ENCODE measurements at places on chromosomes 12 and 14.

- DNase-seq = no peak
Measured at GRCh38 chr12:116896411-116896924, 14.3 kb upstream of the FBXW8 start.

DNA sequence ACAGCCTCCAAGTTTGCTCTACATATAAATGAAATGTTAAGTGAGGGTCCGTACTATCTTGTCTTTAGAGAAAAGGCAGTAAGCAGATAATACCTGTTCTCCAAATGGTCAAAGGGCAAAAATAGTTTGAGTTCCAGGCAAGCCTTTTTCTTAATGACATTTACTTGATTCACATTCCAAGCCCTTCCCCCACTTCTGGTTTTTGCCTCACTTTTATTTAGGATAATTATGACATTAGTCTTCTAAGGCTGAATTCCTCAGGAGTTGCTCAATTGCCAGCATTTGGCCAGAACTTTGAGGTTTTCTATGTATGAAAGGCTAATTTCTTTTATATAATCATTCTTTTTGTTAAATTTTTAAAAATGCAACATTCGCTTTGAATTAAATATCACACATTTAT is 62.5 kb upstream of the DUSP6 start:
- DNase-seq = no peak

DNA sequence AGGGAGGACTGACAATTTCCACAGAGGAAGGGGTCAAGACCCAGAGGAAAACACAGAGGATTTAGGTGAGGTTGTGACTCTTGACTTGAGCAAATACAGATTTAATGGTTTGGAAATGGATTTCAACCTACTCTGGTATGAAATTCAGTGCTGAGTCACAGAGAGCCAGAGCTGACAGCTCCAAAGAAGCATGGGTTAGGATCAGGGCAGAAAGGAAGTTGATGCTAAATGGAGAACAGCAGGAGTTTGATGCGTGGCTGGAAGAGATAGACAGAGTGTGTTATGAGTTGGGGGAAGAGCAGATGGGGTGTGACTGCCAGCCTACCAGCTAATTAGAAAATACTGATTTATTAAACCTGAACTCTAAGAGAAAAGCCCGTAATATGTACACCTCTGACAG is 272.6 kb downstream of the FOXG1 start:
- DNase-seq = no peak

DNA sequence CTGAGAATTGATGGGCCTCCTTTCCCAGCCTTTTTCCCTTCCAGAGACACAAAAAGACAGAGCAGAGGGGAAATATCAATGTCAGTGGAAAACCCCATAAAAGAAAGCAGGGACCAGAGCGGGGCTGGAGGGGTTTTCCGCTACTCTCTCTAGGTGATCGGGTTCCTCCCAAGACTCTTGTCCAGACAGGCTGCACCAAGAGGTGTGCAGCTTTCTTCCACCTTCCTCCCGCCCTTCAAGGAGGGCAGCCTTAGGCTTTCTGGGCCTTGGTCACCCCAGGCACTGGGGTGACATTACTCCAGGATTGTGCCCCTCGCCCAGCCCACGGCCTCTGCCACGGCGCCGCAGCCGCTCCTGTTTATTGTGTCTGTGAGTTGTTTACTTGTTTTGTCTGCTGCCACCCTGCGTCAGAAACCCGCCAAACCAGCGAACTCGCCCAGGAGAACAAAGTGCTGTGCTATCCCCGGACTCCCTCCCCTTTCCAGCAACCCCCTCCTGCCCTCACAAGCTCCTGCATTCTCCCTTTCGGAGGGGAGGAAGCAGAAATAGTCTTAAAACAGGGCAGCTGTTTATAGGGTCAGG is 6.7 kb upstream of the HOXC6 start:
- no peak for DNase-seq

DNA sequence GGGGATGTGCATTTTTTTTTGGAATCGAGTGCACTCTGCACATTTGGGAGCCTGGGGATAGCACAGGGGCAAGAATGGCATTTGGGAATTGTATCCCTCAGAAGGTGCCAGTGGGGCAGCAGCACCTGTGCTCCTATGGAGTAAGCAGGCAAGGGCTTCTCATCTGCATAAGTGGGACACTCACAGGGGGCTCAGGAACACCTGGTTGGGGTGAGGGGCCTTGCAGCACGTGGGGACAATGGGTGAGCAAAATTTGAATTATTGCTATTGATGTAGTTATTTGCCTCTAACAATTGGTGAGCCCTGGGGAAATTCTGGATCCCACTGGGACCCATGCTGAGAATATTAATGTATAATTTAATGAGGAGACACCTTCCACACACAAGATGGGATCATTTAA is 274.2 kb downstream of the TTC6 start:
- DNase-seq = no peak

DNA sequence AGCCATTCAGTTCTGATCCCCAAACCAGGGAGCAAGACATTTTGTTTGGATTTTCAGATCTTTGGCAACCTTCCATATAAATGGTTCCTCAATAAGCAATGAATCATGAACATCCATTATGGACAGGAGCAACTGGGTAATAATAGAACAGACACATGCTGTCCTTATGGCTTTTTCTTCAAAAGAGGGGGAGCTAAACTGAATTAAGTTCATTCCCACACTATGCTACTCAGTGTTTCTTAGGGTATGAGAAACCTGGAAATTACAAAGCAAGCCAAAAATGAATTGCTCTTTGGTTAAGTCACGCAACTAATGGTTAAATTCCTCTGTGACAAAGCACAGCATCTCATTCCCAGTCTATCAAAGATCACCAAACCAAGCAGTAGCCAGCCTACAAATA is 51.0 kb downstream of the PTGER2 start:
- DNase-seq = no peak

GRCh38 chr12:132606466-132606865 is 3.9 kb downstream of the LRCOL1 start:
- no peak for DNase-seq

DNA sequence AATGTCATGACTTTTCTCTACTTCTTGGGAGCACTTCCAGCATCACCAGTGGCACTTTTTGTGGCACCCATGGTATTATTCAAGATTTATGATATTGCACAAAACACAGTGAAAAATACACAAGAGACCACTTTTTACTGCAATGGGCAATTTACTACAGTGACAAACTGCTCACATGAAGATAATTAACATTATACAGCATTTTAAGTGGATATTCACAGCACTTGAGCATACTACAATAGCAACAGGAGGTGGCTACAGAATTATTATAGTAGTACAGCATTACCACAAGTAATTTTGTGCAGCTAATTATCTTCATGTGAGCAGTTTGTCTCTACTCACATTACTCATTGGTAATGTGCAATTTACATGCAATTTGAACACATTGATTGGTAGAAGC is 18.3 kb downstream of the IL26 start:
- no peak for DNase-seq

DNA sequence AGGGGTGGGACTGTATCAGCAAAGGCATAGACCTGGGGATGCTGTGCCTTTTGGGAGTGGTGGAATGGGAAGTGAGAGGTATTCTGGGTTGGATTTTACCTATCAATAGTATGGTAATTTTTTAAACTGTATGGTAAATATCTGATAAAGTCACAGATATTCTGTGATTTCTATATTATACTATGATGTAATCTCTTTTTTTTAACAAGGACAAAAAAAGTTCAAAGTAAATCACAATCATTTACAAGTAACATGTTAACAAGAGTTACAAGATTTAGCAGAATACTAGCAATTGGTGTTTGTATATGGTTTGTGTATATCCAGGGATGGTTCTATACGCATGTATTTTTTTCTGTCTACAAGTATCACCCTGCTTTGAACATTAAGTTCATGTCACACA is 56.0 kb downstream of the BMAL2 start:
- no peak for DNase-seq

- no peak for DNase-seq
Measured at GRCh38 chr14:52538623-52539022, 13.7 kb downstream of the TXNDC16 start.

DNA sequence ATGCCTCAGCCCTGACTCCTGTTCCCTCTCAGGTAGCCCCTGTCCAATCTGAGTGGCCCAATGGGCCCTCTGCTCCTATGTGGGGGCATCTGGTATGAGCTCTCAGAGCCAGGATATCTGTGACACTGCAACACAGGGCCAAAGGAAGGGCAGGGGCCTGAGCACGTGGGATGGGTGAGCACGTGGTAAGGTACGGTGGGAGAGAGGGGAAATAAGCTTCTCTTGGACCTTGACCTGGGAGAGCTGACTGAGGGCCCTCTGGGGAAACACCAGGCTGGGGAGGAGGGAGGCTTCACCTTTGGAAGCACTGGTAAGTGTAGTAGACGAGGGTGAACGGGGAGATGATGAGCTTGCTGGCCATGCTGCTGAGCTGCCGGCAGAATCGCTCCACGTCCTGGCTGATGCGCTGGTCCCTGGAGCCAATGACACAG is 6.7 kb downstream of the ABCD4 start:
- DNase-seq = no peak

DNA sequence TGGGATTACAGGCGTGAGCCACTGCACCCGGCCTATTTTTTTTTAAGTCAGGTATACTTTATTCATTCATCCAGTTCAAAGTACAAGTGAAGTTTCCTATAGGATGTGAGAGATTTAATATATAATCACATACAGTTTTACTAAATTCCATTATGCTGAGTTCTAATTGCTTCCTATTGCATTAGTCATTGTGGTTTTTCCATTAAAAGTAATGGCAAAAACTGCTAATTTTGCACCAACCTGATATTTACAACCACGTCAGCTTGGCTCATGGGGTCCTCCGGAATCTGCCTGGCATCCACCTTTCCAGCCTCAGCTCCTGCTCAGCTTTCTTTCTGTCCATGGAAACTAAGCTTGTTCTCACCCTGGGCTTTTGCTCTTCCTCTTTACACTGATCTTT is 67.0 kb upstream of the CSRP2 start:
- no peak for DNase-seq

DNA sequence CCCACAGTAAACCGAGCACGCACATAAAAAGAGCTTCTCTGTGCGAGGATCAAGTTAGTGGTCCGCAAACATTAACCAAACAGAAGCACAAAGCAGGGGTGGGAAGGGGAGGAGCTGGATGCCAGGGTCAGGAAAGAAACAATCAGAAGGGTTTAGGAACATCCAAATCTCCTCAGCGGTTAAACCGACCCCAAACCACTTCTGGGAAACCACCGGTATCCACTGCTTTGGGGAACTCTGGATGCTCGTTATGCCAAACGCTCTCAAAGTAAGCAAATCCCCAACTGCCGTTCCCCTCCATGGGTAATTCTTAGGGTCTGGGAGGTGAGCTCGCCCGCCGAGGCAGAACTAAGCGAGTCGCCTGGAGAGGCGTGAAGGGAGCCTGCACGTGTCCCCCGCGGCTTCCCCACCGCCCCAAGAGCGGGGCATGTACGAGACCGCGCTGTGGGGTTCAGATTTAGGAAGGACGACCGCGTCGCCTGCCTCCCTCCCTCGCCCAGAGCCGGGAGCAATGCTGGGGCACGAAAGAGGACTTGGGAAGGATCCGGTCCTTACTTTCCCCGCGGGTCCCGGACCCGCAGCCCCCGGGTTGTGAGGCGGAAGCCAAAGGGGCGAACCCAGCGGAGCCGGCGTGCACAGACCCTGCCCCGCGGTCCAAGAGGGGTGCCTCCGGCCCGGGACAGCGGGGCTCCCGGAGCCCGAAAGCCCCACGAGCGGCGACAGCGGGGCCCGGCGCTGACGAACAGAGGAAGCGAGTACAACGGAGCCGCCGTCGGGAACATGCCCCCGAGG is 711 bp downstream of the SBNO1 start:
- peak; percentile 16 for DNase-seq

DNA sequence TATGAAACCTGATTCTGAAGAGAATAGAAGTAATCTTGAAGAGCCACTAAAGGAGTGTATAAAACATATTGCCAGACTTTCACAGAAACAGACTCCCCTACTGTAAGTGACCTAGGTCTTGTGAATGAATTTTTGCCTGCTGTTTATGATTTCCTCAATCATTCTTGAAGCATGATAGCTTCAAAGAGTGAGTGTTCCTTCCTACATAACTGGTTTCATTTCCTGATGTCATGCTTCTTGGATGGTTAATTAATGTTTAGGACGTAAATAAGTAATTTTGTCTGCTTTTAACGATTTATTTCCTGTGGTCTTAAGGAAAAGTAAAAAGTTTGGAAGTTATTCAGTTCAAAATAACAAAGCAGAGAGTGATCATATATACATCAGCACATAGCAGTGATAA is 129.8 kb downstream of the PIK3C2G start:
- DNase-seq = no peak

DNA sequence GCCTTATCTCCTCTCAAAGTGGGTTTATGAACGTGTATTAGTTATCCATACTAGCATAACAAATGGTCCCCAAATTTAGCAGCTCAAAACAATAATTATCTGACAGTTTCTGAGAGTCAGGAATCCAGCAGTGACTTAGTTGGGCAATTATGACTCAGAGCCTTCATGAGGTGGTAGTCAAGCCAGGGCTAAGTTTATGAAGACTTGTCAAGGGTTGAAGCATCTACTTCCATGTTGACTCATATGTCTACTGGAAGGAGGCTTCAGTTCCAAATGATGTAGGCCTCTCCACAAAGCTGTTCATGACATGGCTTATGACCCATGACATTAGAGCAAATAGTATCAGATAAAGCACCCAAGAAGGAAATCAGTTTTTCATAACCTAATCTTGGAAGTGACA is 73.2 kb downstream of the IPO8 start:
- no peak for DNase-seq

DNA sequence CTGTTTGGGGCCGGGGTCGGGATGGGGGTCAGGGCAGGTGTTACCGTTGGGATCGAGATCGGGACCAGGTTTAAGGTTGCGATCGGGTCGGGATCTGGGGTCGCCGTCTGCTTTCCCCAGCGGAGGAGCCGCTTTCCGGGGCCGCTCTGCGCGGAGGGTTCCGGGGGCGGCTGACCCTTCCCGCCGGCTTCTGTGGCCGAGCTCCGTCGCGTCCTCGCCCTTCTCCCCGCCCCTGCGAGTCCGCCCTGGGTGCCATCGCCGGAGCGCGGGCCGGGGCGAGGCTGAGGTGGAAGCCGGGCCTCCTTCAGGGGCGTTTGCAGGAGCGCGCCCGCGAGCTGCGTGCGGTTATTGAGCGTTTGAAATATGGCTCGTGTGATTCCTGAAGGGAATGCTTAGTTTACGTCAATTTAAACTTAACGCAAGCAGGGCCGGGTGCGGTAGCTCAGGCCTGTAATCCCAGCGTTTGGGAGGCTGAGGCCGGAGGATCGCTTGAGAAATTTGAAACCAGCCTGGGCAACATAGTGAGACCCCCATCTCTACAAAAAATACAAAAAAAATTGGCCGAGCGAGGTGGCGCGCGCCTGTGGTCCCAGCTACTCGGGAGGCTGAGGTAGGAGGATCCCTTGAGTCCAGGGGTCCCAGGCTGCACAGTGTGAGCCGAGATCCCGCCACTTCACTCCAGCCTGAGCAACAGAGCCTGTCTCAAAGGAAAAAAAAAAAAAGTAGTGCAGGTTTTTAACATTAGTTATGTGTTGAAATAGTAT is 620 bp downstream of the PGAM5 start:
- peak; percentile 21 for DNase-seq
